T-helper 2 cell (primary cell): ENCODE measurements at places on chromosomes 12 and 14.

DNA sequence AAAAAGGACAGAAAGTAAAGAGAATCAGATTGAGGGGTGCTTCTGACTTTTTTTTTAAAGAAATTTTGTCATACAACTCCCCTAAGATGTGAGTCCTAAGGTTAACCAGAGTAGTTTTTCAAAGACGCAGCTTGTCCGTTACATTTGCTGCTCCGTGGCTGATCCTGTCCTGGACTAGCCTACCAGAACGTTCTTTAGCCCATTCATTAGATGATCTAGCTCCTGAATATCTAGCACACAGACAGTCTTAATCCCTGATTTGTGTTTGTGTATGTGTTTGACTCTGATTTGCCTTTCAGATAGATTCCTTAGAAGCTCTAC is 60.3 kb downstream of the SAMD4A start:
- DNase-seq, result no peak

- DNase-seq, result no peak
These were observed 278.4 kb upstream of the ATXN7L3B start for GRCh38 chr12:74259199-74259598.

- no peak for DNase-seq
These were observed 1.1 kb upstream of the AKT1 start for GRCh38 chr14:104796687-104797081.

DNA sequence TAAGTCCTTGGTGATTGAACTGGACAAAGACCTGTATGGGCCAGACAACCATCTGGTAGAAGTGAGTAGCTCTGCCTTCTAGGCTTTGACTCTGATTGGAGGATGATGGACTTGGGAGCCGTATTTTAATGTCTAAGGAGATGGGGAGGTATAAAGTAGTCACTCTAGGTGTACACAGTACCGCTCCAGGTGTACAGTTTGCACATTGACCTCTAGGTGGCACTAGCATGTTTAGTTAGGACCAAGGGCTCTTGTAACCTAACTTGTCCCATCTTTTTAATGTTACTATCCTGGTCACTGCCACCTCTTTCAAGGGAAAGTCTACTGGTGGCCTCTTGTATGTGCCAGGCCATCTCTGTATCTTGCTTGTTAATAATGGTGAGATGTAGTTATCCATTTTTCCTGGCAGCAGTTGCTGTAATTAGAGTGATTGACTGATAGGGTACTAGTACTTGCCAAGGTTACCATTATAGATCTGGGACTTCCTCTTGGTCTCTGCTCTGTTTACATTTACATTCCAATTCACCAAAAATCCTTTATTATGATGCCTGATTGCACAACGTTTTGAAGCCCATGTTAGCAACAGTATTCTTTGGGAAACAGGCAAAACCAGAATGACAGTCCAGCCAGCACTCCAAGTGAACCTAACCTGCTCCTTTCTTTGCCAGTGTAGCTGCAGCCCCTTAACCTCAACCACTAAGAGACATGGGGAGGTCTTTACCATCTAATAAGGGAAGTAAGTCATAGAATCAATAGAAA is 3.6 kb downstream of the SMARCD1 start:
- DNase-seq, result peak; percentile 28

GRCh38 chr12:47855502-47855901 is 35.8 kb upstream of the HDAC7 start:
- no peak for DNase-seq

- DNase-seq, result no peak
These were observed 51.4 kb downstream of the SUSD6 start for GRCh38 chr14:69662636-69663299.

DNA sequence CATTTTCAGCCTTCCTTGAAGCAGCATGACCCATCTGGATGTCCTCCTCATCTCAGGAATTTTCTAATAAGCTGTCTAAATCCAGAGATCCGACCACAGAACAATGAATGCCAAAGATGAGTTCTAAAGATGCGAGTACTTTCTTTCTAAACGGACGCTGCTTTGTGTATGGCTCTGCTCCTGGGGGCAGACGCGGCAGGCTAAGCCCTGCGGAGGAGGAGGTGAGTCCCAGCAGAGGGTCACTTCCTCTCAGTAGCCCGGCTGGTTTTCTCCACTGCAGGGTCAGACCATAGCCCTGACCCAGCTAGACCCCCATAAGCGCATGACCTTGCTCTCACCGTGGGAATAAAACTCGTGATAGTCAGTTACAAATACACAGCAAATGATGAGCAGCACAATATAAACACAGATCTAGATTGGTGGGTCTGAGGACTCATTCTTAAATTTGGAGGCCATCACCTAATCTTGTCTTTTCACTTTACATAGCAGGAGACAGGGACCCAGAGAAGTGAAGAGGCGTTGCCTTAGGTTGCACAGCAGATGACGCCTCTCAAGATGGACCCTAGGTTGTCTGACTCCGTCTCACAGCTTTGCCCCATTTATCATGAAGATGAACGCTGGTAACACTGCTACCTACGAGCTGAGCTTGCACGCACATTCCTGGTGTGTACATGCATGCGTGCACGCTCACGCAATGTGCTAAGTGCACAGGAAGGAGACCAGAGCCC is 16.6 kb downstream of the SSH1 start:
- no peak for DNase-seq

- DNase-seq, result no peak
These were observed 297.9 kb upstream of the G2E3 start for GRCh38 chr14:30260833-30261607.

DNA sequence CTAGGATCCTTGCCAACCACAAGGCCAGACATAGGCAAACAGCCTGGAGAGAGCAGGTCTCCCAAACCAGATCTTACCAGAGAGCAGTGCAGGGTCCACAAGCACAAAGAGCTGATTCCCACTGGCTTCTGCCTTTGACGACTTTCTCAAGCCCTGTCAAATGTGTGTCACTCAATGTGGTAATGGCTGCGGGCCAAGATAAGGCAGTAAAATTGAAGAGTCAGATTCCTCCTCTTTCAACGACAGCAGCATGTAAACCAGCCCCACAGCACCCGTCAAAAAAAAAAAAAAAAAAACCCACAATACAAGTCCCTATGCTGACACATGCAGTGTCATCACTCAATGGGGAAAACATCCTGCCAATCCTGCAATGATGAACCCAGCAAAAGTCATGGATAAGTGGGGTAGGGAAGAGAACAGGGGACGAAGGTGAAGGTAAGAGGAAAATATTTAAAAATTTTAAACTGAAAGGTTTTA is at the start of gene STON2:
Gene STON2 (minus strand): TSS at position 123 of the 477 bp plus-strand sequence. CDS start 1,942 bp downstream, outside the sequence.
- no peak for DNase-seq

DNA sequence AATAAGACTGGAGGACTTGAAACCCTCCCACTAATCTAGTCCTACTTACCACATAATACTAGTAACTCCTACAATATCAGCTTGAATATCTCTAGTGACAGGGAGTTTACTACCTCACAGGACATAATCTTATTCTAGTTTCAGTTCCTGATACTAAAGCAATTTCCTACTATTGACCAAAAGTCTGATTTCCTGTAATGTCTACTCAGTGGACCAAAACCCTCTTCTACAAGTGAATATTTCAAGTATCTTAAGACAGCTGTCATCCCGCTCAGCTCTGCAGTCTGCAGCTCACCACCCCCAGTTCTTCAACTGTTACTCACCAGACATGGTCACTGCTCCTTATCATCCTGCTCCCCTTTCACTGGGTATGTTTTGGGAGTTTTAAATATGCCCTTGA is 70.8 kb upstream of the TMCC3 start:
- DNase-seq, result no peak

- no peak for DNase-seq
These were observed 4.9 kb upstream of the SLC2A3 start for GRCh38 chr12:7940906-7941305.

- DNase-seq, result no peak
These were observed 52.1 kb downstream of the STON2 start for GRCh38 chr14:81348061-81348460.

- DNase-seq, result no peak
These were observed at the start of gene NPAS3 for GRCh38 chr14:32938719-32939253. Gene NPAS3 (plus strand): TSS chr14:32938879.

DNA sequence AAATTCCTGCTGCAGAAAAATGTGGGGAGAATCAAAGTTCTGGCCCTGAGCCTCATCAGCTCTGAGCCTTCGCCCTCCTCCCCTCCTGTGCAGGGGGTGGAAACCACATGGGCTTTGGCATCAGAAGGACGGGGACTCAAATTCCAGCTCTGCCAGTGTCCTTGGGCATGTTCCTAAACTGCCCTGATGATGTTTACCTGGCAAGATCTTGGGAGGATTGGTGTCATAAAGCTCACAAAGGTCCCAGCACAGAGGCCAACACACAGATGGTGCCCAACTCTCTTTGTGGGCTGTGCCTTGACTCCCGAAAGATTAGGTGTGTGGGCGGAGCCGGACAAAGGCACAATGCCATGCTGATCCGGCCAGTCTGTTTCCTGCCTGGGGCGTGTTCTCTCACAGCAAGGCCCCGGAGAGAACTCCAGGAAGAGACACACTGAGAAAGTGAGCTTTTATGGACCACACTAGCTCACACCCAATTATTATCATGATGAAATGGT is 20.5 kb upstream of the CLMN start:
- DNase-seq, result no peak

- DNase-seq, result no peak
These were observed 361.1 kb upstream of the ATP2B1 start for GRCh38 chr12:90069711-90070110.

GRCh38 chr12:83575326-83575725 is 888.6 kb downstream of the TMTC2 start:
- no peak for DNase-seq

- peak; percentile 59 for DNase-seq
These were observed 69.6 kb downstream of the MOK start for GRCh38 chr14:102235275-102235897.

DNA sequence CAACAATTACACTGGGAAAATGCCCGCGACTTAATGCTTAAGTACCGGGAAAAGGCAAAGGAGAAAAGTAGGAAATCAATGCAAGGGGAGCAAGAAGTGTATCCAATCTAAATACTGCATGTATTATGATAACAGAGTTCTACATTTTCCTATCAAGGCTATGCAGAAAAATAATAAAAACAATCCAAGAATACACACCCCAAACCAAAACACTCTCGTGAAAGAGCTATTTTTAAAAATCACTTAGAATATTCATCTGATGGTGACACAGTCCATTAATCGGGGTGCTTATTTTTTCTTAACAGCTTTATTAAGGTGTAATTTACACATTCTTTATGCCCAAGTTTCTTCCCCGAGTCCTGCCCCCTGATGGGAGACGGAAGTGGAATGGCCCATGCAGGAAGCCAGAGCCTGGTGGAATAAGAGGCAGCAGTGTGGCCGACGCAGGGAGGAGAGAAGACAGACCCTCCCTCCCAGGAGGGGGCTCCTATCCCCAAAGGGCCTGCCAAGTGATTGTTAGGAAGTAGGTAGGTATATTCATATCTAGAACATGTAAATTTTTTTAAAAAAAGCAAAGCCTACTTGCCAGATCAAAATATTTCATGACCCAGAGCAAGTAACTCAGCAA is 174.3 kb downstream of the FOXN3 start:
- no peak for DNase-seq

DNA sequence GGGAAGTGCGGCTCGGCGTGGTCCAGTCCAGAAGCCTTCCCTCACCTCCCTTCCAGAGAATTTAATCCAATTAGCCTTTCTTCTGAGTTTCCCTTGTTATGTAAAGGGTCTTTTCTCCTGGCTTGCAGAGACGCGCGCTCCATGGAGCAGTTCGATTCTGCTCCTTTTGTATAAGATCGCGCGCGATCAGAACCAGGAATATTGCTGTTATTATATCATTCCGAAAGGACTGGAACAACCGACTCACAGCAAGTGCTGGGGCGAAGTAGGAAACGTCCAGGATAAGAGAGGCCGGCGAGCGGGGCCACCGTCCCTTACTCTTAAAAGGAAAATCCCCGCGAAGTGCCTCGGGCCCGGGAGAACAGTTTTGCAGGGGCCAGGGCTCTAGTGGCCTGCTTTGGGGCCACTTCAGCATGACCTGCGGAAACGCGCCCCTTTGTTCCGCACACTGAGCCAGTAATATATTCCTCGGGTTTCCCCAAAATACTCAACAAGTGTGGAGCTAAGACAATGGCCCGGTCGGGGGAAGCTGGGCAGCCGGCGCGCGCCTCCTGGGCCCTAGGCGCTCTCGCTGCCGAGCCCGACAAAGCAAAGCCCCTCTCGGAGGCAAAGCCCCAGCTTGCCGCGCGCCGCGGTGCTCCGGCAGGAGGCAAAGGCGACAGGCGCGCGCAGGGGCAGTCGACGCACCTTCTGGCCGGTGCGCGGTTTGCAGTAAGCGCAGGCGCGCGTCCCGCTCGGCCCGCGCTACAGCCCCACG is 2.9 kb downstream of the RFX4 start:
- DNase-seq, result no peak

DNA sequence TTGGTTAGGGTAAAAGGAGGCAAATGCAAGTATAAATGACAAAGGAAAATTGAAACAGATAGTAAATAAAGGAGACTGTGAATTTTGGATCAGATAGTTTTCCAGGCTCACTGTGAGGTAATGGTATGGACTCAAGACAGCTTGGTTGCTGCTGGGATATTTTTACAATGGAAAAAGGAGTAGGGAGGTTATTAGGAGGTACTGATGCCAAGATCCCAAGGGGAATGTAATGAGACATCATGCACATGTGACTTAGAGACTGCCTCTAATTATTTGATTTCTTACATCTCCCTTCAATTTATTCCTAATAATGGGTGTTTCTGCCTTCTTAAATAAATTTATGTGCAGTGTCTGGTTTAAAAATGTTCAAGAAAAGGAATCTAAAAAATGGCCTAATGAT is 56.9 kb downstream of the TAOK3 start:
- no peak for DNase-seq

- DNase-seq, result peak; percentile 15
These were observed 2.7 kb upstream of the GALNT6 start for GRCh38 chr12:51393676-51394545.

DNA sequence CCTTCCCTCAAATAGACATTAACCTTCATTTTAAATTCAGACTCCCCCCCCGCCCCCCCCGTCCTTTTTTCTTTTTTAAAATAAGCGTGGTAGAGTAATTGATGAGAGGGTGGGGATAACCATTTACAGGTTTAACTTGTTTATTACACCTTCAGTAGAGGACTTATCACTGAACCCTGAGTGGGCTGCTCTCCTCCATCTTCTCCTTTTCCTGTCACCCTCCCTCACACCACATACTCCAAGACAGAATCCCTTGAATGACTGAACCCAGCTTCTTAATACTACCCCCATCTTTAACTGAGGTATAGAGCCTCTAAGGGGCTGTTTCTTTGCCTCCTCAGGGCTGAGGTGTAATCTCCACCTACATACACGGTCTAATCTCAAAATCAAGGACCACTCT is 3.7 kb upstream of the IKZF4 start:
- DNase-seq, result no peak

GRCh38 chr14:93536945-93537344 is 106.2 kb downstream of the UNC79 start:
- DNase-seq, result no peak

GRCh38 chr12:47422611-47423010 is 283.2 kb downstream of the RPAP3 start:
- DNase-seq, result no peak

- no peak for DNase-seq
These were observed 181.3 kb downstream of the ITPR2 start for GRCh38 chr12:26651566-26652188.

- no peak for DNase-seq
These were observed 568 bp upstream of the SIVA1 start for GRCh38 chr14:104752423-104752734.

GRCh38 chr14:102873131-102873530 is 49.3 kb upstream of the AMN start:
- DNase-seq, result no peak
